ENCODE measurements at places on chromosomes 6 and 20.

- H3K36me3 ChIP-seq: no peaks in the 10 kb centered on the region
- peak overlapping the region; percentile 60 for H3K4me3 ChIP-seq
- H3K4me1 ChIP-seq: no peaks in the 10 kb centered on the region
- H3K27ac ChIP-seq: no peak overlapping the region
Measured at GRCh38 chr6:13874191-13874549, 50.6 kb upstream of the RNF182 start.

- no peak overlapping the region for H3K4me3 ChIP-seq
- H3K4me1 ChIP-seq: no peaks in the 10 kb centered on the region
- no peaks in the 10 kb centered on the region for H3K27me3 ChIP-seq
- no peaks in the 10 kb centered on the region for H3K36me3 ChIP-seq
- no peak for DNase-seq
Measured at GRCh38 chr6:136102991-136103688, 147.0 kb downstream of the MTFR2 start.

DNA sequence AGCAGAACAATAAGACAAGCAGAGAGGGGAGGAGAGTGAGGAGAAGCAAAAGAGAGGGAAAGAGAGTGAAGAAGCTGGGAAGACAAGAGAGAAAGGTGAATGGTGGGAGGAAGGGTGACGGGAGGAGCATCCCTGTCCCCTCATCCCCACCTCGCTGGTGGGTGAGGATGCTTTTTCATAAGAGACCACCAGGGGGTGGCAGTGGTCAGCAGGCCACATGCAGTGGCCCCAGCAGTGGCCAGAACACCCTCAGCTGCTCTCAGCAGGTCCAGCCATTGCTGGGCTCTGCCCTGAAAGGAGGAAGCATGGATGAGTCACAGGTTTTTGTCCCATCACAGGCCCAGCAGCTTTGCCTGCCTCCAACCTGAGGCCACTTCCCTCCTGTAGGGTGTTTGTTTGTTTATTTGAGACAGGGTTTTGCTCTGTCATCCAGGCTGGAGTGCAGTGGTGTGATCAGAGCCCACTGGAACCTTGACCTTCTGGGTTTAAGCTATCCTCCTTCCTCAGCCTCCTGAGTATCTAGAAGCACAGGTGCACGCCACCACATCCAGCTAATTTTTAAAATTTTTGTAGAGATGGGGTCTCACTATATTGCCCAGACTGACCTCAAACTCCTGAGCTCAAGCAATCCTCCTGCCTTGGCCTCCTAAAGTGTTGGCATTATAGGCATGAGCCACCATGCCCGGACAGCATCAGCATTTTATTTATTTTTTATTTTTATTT, 24.0 kb downstream of the FGD2 start:
- H3K36me3 ChIP-seq: no peaks in the 10 kb centered on the region
- no peaks in the 10 kb centered on the region for H3K27me3 ChIP-seq
- no peak overlapping the region for H3K27ac ChIP-seq
- peak; percentile 58 for DNase-seq

- H3K4me3 ChIP-seq: no peak overlapping the region
- H3K27ac ChIP-seq: no peak overlapping the region
- no peaks in the 10 kb centered on the region for H3K36me3 ChIP-seq
- no peak for DNase-seq
- no peaks in the 10 kb centered on the region for H3K4me1 ChIP-seq
Measured at GRCh38 chr6:93735099-93735498, 315.7 kb upstream of the EPHA7 start.

DNA sequence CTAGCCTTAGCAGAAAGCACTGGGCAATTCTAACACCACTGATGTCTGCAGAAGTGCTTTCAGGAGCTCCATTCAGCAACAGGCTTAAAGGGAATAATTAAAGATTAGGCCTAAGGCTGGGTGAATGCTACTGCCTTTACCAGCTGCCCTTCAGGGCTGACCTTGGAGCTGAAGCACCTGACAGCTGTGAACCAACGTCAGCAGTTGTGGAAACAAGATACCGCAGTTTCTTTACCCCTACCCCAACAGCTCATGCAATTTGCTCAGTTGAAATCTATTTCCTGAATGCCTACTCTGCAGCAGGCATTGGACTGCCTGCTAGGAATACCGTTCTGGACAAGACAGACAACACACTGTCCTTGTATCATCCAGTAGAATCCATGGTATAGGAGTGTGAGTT, 51.5 kb upstream of the ADTRP start:
- no peak overlapping the region for H3K4me3 ChIP-seq
- H3K27ac ChIP-seq: peak overlapping the region; percentile 100
- H3K27me3 ChIP-seq: no peaks in the 10 kb centered on the region
- DNase-seq: peak; percentile 96

DNA sequence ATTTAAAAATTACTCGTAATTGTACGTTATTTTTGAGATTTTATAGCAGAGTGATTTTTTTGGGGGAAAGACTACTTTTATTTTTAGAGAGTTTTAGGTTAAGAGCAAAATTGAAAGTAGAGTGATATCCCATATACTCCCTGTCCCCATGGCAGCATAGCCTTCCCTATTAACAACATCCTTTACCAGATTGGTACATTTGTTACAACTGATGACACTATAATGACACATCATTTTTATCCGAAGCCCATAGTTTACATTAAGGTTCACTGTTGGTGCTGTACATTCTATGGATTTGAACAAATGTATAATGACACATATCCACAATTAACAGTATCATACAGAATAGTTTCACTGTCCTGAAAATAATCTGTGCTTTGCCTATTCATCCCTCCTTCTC, 1126.4 kb upstream of the CITED2 start:
- H3K4me3 ChIP-seq: no peak overlapping the region
- no peak overlapping the region for H3K27ac ChIP-seq
- no peaks in the 10 kb centered on the region for H3K27me3 ChIP-seq
- H3K36me3 ChIP-seq: no peaks in the 10 kb centered on the region
- no peaks in the 10 kb centered on the region for H3K4me1 ChIP-seq
- no peak for DNase-seq

- H3K36me3 ChIP-seq: no peaks in the 10 kb centered on the region
- no peak overlapping the region for H3K27ac ChIP-seq
- no peaks in the 10 kb centered on the region for H3K27me3 ChIP-seq
- H3K4me3 ChIP-seq: no peak overlapping the region
- no peak for DNase-seq
- 0 out of 2 replicates have a peak, but pooled peaks cover 5% of the 10 kb centered on the region for H3K4me1 ChIP-seq
Measured at GRCh38 chr6:32935551-32936238, 5.1 kb downstream of the HLA-DMB start.

DNA sequence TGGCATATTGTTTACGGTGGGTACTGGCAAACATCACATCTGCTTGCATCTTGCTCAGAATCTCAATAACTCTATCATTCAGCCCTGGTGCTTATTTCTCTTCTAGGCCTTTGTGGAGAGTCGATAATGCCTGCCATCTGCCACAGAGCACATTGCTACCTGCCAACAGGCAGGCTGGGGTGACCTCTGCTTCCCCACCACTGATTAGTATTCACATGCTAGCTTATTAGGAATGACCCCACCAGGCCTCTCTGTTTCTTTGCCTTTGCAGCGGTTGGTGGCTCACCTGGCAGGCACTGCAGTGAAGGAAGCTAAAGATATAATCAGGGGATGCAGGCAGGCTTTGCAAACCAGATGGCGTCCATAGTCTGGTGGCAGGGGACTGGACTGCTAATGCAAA, 154.5 kb downstream of the MMS22L start:
- H3K27me3 ChIP-seq: no peaks in the 10 kb centered on the region
- no peak overlapping the region for H3K4me3 ChIP-seq
- H3K4me1 ChIP-seq: no peaks in the 10 kb centered on the region

DNA sequence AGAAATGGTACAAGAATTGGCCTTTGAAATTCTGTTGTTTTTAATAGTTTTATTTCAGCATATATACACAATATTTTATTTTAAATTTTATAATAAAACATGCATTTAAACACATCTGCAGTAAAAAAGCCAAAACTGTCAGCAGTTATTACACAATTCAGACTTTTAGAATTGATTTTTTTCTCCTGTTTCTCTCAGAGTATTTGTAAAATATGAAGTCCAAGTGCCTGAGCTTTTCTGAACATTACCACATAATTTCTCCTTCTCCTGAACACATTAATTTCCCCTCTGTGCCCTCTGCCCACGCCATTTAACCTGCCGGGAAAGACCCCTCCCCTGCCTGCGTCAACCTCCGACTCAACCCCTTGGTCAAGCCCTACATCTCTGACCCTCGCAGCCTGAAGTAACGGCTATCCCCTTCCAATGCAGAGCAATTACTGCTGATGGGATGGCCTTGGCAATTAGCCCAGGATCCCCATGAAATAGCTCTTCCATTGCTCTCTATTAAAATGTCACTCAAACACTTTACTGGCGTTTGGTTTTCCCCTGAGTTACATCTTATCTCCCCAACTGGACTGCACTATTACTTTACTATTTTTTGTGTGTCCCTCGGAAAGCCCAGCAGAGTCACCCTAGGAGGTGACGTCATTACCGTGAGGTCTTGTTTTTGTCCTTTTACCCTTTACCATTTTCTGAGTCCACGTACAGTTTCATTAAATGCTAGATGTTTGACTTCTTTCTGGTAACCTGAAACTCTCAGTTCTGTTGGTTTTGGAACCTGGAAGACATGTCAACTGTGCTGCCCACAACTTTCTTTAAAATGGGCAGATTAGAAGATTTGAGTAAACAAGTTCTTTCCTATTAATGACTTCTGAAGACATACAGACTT, 146.7 kb upstream of the TAB2 start:
- H3K36me3 ChIP-seq: no peaks in the 10 kb centered on the region
- no peak overlapping the region for H3K4me3 ChIP-seq
- no peak for DNase-seq
- no peaks in the 10 kb centered on the region for H3K27me3 ChIP-seq
- no peaks in the 10 kb centered on the region for H3K4me1 ChIP-seq

DNA sequence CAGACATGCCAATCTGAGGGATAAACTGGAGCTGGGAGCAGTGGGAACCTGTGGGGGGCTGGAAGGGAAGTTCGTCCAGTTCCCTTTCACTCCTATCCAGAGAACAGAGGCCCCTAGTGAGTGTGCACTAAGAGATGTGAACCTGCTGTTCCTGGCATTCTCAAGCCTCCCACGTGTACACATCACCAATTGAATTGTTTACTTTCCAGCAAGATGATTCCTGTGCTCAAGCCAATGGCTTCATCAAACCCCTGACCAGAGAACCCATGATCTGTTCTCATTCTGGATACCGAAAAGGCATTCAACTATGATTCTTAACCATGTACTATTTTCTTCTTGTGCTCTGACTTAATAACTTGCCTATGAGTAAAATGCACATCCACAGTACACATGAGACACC, 10.2 kb upstream of the SLC22A3 start:
- H3K27me3 ChIP-seq: no peaks in the 10 kb centered on the region
- DNase-seq: no peak
- H3K36me3 ChIP-seq: no peaks in the 10 kb centered on the region
- no peak overlapping the region for H3K4me3 ChIP-seq

DNA sequence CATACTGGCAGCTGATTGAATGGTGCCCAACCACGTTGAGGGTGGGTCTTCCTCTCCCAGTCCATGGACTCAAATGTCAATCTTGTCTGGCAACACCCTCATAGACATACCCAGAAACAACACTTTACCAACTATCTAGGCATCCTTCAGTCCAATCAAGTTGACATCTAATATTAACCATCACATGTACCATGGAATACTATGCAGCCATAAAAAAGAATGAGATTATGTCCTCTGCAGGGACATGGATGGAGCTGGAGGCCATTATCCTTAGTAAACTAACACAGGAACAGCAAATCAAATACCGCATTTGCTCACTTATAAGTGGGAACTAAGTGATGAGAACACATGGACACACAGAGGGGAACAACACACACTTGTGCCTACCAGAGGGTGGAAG, 206.9 kb upstream of the RNF217 start:
- H3K27me3 ChIP-seq: no peaks in the 10 kb centered on the region
- H3K27ac ChIP-seq: no peak overlapping the region
- no peak for DNase-seq
- no peak overlapping the region for H3K4me3 ChIP-seq
- H3K36me3 ChIP-seq: no peaks in the 10 kb centered on the region

- H3K36me3 ChIP-seq: no peaks in the 10 kb centered on the region
- no peaks in the 10 kb centered on the region for H3K4me1 ChIP-seq
- no peak for DNase-seq
- no peak overlapping the region for H3K4me3 ChIP-seq
- no peaks in the 10 kb centered on the region for H3K27me3 ChIP-seq
Measured at GRCh38 chr20:22567944-22568871, 16.2 kb downstream of the FOXA2 start.

GRCh38 chr6:39546731-39547130, 178.5 kb downstream of the KIF6 start:
- H3K27ac ChIP-seq: no peak overlapping the region
- no peaks in the 10 kb centered on the region for H3K36me3 ChIP-seq
- H3K4me3 ChIP-seq: no peak overlapping the region
- no peak for DNase-seq
- H3K27me3 ChIP-seq: no peaks in the 10 kb centered on the region

DNA sequence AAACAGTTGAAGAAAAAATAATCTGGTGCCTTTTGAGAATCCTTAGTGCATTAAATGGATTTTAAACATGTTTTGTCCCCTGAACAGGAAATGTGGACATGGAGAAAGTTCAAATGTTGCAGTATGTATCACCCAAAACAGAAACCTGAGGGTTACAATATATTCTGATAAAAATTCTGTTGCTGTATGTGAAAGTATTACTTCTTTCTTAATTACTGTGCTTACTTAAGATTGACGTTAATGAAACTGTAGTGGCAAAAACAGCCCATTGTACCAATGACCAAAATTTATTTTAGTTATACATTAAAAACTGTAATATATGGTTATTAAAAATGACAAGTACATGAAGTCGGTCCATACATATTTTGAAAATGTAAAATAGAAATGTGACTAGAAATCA, 100.6 kb downstream of the PRDM1 start:
- H3K4me3 ChIP-seq: no peak overlapping the region
- H3K27me3 ChIP-seq: no peaks in the 10 kb centered on the region
- peaks cover 17% of the 10 kb centered on the region for H3K4me1 ChIP-seq
- no peak for DNase-seq
- no peaks in the 10 kb centered on the region for H3K36me3 ChIP-seq
- H3K27ac ChIP-seq: no peak overlapping the region

DNA sequence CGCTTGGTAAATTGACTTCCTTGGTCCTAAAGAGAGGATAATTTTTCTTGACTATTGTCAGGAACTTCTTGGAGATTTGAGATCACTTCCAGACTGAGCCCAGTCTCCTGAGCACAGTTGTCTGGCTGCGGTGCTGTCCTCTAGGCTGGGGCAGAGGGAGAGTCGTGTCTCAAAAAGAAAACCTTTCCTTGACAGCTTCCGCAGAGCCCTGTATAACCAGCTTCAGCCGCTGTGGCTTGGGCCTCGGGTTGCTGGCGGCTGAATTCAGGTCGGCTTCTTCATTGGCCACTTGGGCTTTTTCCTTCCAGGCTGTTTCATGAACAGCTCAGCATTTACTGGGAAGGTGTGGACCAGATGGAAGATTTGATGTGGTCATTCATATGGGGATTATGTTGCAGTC, 75.9 kb downstream of the DHX35 start:
- H3K27me3 ChIP-seq: no peaks in the 10 kb centered on the region
- H3K27ac ChIP-seq: no peak overlapping the region
- H3K4me1 ChIP-seq: no peaks in the 10 kb centered on the region
- peaks cover 3% of the 10 kb centered on the region for H3K36me3 ChIP-seq

DNA sequence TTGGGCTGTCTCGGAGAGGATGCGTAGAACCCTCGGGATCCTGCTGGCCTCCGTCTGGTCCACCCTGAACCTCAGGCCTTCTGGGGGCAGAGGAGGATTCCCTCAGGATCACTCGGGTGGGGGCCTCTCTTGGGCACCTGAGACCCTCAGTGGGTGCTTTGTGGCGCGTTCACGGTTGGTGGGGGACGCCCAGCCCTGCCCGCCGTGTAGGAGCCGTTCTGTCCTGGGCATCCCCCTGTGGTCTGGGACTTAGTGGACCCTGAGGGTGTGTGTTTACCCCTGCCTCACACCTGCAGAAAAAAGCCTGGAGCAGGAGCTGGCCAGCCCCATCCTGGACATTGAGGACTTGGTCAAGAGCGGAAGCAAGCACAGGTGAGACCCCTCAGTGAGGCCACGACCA, 7.6 kb downstream of the RTEL1 start:
- no peak for DNase-seq
- no peak overlapping the region for H3K27ac ChIP-seq
- no peak overlapping the region for H3K4me3 ChIP-seq

Data from MM.1S (cell line).